ENCODE measurements at places on chromosomes 7 and 10.

DNA sequence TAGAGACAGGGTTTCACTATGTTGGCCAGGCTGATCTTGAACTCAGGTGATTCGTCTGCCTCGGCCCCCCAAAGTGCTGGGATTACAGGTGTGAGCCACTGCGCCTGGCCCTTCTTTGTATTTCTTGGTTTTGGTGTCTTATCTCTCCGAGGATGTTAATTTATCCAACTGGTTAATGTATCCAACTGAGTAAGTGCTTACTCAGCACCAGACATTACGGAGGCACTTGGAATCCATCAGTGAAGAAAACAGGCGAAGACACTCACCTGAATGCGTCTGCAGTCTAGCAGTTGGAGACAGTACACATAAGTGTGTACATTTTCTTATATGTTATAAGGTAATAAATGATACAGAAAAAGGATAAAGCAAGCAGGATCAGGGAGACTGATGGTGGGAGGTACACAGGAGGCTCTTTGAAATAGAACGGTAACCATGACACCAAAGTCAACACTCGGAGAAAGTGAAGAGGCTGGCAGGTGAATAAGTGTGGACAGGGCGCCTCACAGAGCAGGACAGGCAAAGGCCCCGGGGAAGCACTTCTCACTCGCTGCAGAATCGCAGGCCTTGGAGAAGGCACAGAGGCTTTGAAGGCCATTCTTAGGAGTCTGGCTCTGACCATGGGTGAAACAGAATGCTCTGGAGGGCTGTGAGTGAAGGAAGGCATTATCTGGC is 73.1 kb downstream of the LANCL2 start:
- DNase-seq: no peak

DNA sequence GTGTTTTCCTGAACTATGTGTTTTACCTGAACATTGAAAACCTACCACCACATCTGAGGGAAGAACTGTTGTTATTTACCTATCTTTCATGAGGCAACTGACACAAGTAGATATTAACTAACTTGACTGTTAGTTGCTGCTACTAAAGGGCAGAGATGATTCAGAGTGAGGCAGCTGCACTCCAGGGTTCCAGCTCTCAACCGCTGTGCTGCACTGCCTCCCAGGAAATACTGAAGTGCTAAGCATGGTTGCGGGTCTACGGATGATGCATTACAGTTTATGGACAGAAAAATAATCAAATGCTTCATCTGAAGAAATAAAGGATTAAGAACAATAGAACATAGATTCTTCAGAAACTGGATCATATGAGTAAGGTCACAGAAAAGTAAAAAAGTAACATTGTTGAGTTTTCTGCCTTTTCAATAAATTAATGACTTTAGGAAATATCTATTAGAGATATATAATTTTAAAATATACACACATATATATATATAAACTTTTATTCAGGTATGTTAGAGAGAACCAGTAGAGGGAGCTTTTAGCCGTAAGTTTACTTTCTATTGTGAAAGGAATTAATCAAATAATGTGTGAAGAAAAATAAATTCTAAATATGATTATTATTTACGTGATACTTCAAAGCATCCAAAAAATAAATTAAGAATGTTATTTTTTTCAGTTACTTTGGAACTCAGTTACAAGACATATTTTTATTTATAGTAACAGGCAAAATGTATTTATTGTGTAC is 620.0 kb downstream of the CNTNAP2 start:
- DNase-seq: no peak

GRCh38 chr10:73981812-73982211 is 16.1 kb upstream of the VCL start:
- DNase-seq: no peak

- DNase-seq: no peak
Measured at GRCh38 chr7:80900583-80901576, 18.0 kb downstream of the SEMA3C start.

GRCh38 chr10:102641402-102641801 is 2.9 kb upstream of the TRIM8 start:
- no peak for DNase-seq

DNA sequence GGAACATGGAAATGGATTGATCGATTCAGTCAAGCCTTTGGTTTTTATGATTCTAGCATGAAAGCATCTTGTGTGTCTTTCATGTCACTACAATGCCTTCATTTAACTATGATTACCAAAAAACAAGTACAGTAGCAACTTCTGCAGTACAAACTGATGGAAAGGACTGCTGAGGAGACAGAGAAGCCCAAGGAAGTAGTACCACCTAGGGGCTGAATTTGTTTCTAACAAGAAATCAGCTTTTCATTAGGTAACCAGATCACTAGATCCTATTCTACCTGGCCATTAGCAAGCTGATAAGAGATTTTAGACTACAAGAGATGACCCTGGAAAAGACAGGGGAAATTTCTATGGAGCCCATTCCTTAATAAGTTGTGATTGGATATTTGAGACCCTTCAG is 3.2 kb upstream of the IFIT1 start:
- no peak for DNase-seq

DNA sequence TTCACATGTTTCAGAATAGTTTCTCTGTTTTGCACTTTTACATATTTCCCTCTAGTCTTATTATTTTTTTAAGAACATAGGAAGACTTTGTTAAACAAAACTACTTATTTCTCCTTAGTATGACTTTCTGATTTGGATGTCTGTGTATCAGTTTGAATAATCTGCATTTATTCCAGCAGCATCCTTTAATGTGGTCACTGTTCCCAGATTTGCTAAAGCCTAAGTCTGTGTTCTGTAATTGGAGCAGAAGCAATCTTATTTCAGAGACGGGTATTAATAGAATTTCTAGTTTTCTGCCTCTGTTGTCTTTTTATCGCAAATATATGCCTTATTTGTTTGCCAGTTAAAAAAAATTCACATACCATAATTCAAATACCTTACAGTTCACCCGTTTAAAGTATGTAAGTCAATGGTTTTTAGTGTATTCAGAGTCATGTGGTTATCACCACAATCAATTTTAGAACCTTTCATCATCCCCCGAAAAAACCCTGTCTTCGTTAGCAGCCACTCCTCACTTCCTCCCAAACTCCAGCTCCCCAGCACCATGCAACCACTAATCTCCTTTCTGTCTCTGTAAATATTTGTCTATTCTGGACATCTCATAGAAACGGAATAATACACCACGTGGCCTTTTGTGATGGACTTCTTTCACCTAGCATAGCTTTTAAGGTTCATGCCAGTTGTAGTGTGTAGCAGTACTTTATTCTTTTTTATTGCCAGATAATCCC is 58.7 kb downstream of the INPP5F start:
- no peak for DNase-seq

Measured in body of pancreas (tissue), 4 donors.